ENCODE measurements at places on chromosomes 7 and 10.

- peak; percentile 76 for DNase-seq
Observed at GRCh38 chr7:29274146-29275017, 79.8 kb downstream of the CHN2 start.

DNA sequence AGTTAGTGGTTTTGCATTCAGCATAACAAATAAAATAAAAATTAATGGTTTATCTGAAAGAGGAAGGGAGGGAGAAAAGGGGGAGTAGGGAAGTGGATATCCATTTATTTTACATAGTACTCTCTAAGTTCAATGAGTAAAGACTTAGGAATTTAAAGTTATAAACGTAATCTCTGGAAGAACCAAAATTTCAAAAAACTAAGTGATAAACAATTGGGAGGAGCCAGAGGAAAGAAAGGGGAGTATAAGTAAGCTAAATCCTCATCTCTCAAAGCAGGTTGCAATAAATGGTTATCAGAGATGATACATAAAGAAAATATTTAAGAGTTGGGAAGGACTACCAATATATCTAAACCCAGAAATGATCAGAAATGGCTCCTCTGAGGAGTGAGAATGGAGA is 46.4 kb downstream of the ANK3 start:
- no peak for DNase-seq

GRCh38 chr10:12547301-12547771 is 198.0 kb downstream of the CAMK1D start:
- no peak for DNase-seq

GRCh38 chr7:31114593-31115343 is 62.7 kb downstream of the ADCYAP1R1 start:
- peak; percentile 51 for DNase-seq

- no peak for DNase-seq
Observed at GRCh38 chr7:82359426-82359825, 84.2 kb downstream of the CACNA2D1 start.

DNA sequence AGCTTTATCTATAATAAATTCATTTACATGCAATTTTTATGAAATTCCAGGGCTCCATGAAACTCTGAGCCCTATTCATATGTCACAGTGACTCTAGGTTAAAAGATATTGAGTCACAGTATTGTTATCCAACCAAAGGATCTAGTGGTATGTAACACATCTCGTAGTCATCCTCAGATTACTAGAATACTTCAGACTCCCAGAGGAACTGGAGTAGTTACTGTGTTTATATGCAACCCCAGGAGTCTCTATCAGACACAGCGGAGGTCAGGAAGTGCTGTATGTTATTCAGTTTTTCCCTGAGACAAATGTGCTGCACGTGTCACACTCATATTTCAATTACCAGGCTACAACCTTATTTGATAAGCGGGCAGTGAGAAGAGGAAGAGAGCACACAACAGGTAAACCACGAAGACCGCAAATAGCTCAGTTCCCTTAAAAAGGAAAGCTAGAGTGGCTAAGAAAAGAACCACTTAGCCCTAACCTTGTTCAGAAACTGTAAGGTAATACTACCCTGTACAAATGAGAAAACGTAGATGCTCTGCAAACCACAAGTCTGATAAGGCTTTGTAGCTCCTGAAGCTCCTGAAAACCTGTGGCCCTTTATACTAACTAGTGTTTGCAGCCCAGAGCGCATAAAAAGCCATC is 114.0 kb upstream of the CNTNAP2 start:
- no peak for DNase-seq

GRCh38 chr7:144105211-144105610 is 4.2 kb upstream of the OR2A2 start:
- DNase-seq = no peak

- DNase-seq = no peak
Observed at GRCh38 chr10:103627111-103627892, 133.8 kb downstream of the NEURL1 start.

- DNase-seq = no peak
Observed at GRCh38 chr10:35448687-35449662, 112.7 kb downstream of the CCNY start.

GRCh38 chr7:139734395-139734794 is 43.4 kb downstream of the HIPK2 start:
- DNase-seq = peak; percentile 100

Data from fibroblast of mammary gland (primary cell).